ELR (cell line): ENCODE measurements at places on chromosomes 11 and 22.
A peak's percentile ranks its signal among the peaks of the same experiment; 100 is the strongest.

- no peak for DNase-seq
Observed at GRCh38 chr22:50204571-50204970, 3.8 kb downstream of the SELENOO start.

DNA sequence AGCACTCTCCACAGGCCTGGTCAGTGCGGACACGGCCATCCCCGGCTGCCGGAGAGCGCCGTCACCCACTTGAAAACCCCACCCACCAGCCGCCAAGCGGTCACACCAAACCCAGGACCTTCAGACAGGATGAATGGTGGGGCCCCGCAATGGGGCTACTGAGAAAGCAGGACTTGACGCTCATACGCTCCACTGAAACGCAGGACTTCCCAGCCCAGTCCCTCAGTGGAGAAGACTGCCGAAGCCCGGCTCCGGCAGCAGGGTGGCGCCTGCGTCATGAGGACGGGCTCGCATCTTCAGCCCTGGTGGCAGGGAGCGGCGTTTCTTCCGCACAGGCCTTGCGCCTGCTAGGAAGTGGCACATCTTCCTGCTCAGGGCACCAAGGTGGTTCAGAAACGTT, 15.3 kb upstream of the PHLDA2 start:
- DNase-seq = no peak

GRCh38 chr11:62081378-62082291, 42.2 kb upstream of the INCENP start:
- DNase-seq = peak; percentile 73

GRCh38 chr11:82858556-82859091, 41.6 kb downstream of the PRCP start:
- DNase-seq = peak; percentile 92

DNA sequence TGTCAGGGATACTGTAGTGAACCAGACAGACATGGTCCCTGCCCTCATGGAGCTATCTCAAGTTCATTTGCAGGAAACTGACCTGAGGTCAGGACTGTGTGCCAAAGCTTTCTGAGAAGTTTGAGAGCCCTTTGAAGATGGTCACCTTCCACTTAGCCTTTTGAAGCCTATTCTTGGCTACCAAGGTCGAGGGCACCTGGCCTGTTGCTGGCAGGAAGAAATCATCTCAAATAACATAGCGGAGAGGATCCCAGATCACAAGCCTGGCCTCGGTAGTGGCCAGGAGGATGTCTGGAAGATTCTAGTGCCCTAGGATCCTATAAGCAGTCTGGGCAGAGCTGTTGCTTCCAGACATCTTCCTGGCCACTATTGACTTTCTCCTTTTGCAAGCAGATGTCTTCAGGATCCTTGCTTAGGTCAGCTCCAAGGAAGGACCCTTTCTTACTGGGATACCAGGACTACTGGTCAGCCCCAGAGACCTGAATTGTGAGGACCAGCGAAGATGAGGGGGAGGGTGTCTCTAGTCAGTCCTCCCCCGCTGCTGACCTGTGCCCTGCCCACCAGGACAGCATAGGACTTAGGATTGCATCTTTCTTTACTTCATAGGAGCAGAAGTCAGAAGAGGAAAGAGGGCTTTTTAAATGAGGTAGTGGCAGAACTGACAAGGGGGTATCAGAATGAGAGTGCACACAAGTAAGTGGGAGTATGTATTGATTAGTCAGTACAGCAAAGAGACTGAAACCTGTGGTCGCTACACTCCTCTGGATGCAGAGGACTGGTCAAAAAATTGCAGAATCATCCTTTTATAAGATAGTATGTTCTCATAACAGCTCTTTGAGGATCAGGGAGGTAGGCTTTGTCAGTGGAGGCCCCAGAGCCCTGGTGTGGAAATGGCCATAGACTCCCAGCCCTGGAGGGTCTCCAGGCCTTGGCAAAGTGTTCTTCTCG, 94.8 kb downstream of the TEAD1 start:
- no peak for DNase-seq

DNA sequence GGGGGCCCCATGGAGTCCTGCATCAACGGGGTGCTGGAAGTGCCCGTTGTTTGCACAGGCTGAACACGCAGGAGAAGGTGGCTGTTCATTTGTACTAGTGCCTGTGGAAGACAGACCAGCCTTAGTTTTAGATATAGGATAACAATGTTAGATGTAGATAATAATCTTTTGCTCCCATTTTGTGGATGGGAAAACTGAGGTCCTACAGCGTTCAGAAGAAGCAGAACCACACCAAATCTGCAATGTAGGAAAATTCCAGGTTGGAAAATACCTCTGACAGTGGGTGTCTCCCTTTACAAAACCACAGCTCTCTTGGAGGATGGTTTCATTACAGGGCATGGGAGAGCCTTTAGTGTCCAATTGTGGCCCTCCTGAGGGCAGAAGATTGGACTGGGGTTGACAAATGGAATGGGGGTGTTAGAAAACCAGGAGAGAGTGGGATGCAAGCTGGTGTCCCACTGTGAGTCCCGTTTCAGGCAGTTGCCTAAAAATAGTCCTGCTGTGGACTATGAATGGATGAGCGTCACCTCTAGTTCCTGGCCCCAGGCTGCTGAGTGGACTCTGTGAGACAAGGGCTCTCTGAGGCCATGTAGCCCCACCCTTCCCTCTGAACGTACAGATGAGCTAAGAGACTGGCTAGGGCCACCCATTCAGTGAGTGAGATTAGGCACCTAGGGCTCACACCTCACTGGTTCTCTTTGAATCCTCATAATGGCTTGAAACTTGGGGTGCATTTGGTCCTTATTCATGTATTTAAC, 508.8 kb downstream of the MN1 start:
- DNase-seq = no peak

DNA sequence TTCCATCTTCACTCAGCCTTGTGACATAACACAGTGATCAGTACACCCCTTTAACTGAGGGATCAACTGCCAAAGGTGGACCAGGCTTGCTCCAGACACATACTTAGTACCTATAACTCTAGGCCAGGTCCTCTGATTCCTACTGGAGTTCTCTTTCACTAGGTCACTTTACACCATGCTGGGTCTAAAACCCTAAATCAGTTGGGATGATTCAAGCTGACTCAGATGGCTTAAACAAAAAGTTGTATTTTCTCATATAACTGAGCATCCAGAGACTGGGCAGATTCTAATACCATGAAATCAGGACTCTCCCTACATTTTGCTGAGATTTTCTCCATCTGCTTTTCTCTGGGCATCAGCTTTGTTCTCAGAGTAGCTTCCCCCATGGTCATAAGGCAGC, 26.0 kb upstream of the FLI1 start:
- DNase-seq = peak; percentile 63

DNA sequence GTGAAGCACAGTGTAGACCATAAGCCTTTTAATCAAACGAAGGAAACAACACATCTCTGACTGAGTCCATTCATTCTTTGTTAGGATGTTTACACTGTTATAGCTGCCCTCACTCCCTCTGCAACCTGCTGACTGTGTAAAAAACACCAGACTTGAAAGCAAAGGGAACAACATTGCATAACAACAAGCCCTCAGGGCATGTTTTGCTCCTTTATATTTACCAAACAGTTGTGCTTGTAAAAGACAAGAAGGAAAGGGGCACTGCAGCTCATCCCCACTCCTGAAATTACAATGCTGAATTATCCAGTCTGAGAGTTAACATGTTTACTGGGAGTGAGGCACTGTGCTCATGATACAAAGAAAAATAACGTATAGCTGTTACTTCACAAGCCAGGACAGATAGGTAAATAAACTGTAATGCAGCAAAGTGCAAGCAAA, 46.4 kb downstream of the RAB30 start:
- DNase-seq = peak; percentile 33

DNA sequence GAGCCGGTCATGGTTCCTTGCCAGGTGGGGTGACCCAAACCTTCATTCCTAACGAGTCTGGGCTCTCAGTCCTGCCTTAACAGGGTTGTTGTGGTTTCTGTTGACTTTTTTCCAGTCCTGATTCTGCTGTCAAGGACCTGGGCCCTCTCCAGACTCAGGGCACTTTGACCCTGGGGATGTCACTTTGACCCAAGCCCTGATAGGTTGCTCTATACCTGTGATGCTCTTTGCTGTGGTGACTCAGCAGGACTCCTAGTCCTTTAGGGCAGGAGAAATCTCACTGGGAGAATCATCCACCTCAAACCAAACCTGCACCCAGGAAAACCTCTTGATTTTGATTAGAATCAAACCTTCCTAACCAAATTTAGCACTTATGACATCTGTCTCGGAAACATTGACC, 20.5 kb upstream of the MPPED1 start:
- DNase-seq = no peak

DNA sequence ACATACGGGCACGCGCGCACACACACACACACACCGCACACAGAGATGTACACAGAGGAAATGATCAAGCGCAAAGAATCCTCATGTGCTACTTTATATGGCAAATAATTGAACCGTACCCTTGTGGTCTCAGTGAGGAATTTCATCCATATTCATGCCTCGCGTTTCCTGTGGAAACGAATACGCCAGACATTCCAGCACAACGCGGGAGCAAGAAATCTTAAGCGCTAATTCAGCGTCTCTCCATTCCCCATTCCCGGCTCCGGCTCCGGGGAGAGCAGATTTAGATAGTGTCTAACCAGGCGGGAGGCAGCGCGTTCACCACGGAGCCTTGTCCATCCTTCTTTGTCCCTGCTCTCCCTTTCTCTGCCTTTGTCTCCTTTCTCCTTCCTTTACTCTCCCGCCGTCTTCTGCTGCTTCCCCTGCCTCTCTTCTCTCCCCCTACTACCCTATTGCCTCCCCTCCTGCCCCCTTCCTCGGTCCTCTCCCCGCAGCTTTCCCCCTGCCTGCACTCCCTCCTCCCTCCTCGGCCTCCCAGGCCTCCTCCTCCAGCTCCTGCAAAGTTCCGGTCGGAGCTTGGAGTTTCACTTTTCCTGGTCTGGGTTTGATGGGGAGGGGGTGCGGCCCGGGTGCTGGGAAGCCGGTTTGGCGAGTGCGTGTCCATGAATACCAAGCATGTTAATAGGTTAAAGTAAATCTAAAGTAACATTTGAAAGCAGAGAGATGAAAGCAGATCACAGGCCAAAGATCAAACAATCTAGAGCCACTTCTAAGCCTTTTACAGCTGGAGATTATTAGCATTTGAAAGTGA, 579.3 kb downstream of the BUD13 start:
- DNase-seq = peak; percentile 11

- DNase-seq = no peak
Observed at GRCh38 chr11:131614631-131615030, 244.2 kb downstream of the NTM start.

GRCh38 chr11:14619603-14620531, 23.7 kb upstream of the PDE3B start:
- peak; percentile 4 for DNase-seq

DNA sequence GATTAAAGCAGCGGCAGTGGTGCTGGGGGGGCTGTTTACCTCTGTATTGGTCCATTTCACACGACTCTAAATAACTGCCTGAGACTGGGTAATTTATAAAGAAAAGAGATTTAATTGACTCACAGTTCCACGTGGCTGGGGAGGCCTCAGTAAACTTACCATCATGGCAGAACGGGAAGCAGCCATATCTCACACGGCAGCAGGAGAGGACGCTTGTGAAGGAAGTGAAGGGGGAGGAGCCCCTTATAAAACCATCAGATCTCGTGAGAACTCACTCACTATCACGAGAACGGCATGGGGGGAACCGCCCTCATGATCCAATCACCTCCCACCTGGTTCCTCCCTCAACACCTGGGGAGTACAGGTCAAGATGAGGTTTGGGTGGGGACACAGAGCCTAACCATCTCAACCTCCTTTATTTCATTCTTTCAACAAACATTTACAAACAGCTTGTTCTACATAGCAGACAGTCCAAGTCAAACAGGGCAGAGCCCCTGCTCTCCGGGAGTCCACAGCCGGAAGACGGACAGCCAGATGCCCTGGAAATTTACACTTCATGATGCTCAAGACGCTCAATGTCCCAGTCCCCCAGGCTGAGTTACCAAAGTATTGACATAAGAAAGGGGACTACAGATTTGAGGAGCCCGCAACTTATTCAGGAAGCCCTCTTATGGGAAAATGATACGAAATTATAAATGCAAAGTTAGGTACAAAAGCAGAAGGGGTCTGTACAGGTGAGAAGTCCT, 26.3 kb upstream of the HMGXB4 start:
- DNase-seq = peak; percentile 37

DNA sequence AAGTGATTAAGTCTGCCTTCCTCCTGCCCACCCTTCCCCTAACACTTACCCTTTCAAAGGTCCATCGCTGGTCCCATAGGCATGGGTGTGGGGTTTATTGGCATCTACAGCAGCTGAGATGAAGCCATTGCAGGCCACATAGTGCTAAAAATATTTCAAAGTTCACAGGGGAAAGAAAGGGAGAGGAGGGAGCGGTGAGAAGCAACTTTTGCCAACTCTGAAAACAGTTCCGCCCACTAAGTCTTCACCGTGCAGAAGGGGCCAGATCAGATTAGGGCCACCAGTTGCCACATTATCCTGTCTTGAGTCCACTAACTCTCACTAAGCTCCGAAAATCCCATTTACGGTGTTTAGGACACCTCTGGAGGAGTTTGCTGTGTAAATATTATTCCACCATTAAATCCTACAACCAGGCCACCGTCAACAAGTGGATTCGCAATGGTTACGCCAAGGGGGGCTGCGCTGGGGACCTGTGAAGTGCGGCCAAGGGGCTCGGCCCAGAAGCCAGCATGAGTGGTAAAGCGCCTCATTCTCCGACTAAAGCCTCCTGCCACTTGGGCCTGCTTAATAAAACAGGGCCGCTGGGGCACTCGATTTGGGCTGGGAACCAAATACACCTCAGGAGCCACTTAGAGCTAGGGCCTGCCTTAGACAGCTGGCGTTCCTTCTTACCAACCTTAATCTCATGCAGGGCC, 534.9 kb downstream of the MIAT start:
- DNase-seq = no peak

- no peak for DNase-seq
Observed at GRCh38 chr11:11528986-11529385, 92.8 kb downstream of the GALNT18 start.

GRCh38 chr11:116111546-116111945, 607.3 kb upstream of the CADM1 start:
- DNase-seq = no peak

DNA sequence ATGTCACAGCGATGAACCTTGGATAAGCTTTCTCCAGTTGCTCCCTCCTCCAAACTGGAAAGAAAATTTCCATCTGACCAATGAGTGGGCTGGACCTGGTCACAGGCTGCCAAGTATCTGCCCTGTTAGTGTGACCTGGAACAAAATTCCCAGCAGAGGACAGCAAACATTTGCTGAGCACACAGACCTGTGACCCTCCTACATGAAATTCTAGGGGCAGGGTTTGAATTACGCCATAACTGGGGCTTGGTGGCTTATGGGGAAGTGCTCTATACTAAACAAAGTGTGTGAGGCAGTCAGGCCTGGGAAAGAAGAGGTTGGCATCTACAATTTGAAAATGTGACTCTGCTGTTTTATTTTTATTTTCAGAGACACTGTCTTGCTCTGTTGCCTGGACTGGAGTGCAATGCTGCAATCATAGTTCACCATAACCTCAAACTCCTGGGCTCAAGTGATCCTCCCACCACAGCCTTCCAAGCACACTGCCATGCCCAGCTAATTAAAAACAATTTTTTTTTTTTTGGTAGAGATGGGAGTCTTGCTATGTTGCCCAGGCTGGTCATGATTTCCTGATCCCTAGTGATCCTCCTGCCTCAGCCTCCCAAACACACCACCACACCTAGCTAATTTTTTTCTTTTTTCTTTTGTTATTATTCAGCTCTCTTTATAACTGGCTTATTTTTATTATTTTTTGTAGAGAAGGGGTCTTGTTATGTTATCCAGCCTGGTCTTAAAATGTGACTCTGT, 13.6 kb upstream of the XBP1 start:
- no peak for DNase-seq

GRCh38 chr11:74634537-74634936, 42.2 kb downstream of the POLD3 start:
- peak; percentile 62 for DNase-seq
